ENCODE measurements at places on chromosomes 3 and 15. TPM values are rescaled to one million over a fixed set of nuclear protein-coding genes. Genes with fewer than 3 reads are reported as not detected.

The LAMB2 gene
- 24.9 TPM for total RNA-seq

The JMJD7 gene
- total RNA-seq, result 7.2 TPM

The GABRB3 gene
- total RNA-seq, result 2.8 TPM

The NR2E3 gene
- 0.05 TPM for total RNA-seq

The IL17RD gene
- total RNA-seq, result 0.61 TPM

The MUSTN1 gene
- total RNA-seq, result 0.85 TPM

The APOD gene
- 2.9 TPM for total RNA-seq

The SCN11A gene
- total RNA-seq, result 0.38 TPM

The PPP2R3A gene
- 0.80 TPM for total RNA-seq

The RPL39L gene
- total RNA-seq, result 36.6 TPM

The PARP3 gene
- total RNA-seq, result 8.0 TPM

The GOLGA6B gene
- not detected for total RNA-seq

The CD96 gene
- 80.2 TPM for total RNA-seq

The LRTM1 gene
- total RNA-seq, result 0.47 TPM

The RNU5B-1 gene
- 2,123 TPM for total RNA-seq

The SLC15A2 gene
- 1.0 TPM for total RNA-seq

The UROC1 gene
- total RNA-seq, result 0.38 TPM

The HTR3E gene
- total RNA-seq, result not detected

The KNG1 gene
- total RNA-seq, result 0.14 TPM

The ZIC4 gene
- not detected for total RNA-seq

The CDC25A gene
- total RNA-seq, result 17.2 TPM

The ROPN1 gene
- total RNA-seq, result 0.09 TPM

The TMEM40 gene
- total RNA-seq, result 0.76 TPM

The GOLGA8J gene
- 0.05 TPM for total RNA-seq

All from thymus (tissue), 14 donors.